ENCODE measurements at places on chromosomes 12 and 14.

- no peak for DNase-seq
Measured at GRCh38 chr14:21712036-21712435, 38.4 kb upstream of the OR4E1 start.

DNA sequence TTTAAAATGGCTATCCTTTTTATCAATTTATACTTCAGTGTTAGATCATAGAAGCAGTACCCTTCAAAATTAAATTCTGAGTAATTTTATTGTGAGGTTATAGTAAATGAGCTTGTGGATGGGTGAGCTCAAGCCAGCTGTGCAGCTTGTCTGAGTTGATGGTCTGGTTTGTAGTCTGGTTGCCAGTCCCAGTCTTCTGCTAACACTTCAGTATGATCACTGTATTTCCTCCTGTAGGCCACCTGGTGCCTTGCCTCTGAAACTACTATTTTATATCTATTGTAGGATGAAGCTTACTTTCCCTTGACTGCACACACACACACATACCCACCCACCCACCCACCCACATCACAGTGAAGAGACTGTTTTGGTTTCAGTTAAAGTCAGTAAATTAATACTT, 496.4 kb downstream of the PCNX1 start:
- DNase-seq = no peak

- DNase-seq = no peak
Measured at GRCh38 chr14:52254086-52254485, 13.4 kb upstream of the PTGDR start.

DNA sequence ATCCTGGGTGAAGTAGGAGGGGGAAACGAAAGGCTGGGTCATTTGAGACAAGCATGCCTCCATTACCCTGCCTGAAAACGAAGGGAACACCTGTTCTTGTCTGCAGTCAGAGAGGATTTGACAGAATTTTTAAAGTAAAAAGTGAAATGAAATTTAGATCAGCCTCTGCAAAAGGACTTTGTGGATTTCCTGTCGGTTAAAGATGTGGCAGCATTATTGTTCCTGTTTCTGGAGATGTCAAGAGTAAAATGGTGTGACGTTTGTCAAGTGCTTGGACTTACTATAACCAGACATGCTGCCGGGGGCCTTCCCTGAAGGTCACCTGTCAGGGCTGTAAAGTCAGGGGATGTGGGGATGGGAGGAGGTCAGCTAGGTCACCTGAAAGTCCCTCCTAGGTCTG, 32.0 kb downstream of the NRXN3 start:
- no peak for DNase-seq

DNA sequence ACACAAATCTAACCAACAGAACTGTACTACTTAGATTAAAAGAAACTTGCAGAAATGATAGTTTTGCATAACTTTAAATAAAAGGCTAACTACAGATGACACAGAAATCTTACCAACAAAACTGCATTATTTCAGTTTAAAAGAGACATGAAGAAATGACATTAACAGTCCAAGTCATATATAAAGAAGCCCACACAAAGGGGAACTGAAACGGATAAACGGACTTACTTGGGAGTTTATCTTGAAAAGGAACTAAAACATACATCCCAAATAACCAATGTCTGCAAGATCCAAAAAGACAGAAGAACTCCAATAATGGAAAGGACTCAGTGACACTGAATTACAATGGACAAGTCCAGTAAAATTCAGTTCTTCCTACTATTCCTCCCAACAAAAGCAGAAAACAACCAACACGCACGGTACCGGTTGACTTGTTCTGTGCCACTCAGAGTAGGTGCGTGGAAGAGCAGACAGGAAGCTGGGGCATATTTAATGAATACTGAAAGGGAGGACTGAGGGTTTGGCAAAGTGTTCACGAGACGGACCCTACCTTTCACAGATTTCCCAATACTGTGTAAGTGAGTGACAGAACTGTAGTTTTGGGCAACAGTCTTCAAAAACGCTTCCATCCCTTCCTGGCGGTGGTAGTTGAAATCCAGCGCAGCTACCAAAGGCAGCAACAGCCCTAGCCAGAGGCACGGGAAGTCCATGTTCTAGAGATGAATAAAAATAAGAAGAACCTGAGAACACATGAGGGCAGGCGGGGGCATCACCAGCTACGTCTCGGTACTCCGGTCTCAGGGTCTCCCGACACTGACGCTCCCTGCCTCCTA, 627 bp downstream of the CPM start:
- no peak for DNase-seq

GRCh38 chr14:85991156-85991555, 461.2 kb downstream of the FLRT2 start:
- no peak for DNase-seq

DNA sequence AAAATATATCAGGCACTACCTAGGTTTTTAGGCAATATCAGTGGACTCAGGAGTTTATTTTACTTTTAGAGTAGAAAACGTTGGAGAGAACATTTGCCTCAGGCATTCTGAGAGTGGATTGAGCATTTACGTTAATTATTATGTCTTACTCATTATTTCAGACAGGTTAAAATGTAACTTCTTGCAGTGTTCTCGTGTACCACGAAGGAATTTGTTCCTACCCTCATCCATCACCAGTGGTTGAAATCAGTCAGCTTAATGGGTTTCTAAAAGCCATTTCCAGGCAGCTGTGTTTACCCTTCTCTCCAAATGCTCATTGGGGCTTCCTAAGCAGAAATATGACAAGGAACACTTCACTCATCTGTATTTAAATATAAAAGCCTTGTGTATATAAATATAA, 9.1 kb upstream of the LDHB start:
- DNase-seq = no peak

DNA sequence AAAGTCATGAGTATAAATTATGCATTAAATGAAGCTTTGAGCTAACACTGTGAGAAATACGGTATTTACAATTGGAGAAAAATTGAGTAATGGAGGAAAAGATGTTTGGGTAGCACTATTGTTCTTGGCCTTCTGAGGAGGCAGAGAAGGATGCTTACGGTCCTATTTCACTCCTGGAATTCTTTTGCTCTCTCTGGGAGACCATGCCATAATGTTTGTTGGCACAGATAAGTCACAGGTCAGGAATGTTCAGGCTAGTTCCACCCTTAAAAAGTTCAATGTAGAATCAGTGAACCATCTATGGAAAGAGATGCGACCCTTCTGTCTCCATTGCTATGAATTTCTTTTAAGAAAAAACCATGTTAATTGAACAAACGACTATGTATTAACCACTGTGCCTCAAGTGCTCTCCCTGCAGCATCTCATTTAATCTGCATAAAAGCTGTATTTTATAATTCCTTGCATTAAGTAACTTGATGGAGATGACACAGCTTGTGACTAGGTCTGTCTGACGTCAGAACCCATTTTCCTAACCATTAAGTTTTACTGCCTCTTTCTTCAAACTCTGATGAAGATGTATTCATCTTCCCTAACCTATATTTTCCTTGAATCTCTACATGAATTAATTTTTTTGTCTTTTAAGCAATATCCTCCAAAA, 9.5 kb downstream of the BATF start:
- DNase-seq = no peak

DNA sequence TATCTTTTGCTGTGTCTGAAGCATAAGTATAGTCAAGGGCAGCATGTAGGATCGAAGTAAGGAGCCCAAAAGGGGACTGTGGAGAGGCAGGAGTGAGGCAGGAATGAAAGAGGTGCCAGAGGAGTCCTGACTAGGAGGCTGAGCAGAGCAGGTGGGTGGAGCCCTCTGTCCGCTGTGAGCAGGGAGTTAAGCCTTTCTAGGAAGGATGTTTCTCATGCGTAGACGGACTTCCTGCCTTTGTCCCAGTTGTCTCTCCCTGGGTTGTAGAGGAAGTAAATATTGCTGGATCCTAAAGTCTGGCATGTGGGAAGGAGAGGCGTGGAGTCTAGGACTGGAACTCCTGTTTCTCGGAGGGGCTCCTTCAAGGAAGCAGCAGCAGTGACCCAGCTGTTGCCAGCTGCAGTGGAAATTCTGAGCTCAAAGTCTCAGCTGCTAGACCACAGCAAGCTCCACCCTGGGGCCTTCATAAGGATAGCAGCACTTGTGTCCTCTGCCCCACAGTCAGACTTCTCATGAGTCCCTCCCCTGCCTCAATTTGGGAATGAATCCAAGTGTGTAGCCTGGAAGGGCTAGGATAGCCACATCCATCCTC, 44.0 kb downstream of the RBMS2 start:
- peak; percentile 94 for DNase-seq

DNA sequence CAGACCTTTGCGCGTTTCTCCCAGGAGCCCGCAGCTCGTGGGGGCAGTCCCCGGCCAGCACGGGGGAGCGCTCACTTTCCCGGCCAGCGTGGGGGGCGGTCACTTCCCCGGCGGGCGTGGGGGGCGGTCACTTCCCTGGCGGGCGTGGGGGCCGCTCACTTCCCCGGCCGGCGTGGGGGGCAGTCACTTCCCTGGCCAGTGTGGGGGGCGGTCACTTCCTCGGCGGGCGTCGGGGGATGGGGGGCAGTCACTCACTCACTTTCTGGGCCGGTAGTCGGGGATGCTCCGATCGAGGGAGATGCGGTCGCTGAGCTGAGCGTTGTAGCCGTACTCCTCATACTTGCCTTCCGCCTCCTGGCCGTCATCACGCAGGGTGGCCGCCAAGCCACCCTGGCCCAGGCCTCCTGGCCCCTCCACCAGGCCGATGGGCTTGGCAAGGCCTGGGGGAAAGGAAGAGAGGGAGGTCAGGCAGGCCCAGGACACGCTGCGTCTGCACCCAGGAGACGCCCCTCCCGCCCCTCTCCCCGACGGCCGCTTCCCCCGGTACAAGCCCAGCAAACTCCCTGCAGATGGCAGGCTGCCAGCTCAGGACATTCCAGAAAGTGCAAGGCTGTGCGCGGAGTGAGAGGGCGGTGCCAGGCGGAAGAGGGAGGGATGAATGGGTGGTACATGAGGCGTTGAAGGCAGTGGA, 43.3 kb downstream of the GALNT9 start:
- DNase-seq = peak; percentile 64

DNA sequence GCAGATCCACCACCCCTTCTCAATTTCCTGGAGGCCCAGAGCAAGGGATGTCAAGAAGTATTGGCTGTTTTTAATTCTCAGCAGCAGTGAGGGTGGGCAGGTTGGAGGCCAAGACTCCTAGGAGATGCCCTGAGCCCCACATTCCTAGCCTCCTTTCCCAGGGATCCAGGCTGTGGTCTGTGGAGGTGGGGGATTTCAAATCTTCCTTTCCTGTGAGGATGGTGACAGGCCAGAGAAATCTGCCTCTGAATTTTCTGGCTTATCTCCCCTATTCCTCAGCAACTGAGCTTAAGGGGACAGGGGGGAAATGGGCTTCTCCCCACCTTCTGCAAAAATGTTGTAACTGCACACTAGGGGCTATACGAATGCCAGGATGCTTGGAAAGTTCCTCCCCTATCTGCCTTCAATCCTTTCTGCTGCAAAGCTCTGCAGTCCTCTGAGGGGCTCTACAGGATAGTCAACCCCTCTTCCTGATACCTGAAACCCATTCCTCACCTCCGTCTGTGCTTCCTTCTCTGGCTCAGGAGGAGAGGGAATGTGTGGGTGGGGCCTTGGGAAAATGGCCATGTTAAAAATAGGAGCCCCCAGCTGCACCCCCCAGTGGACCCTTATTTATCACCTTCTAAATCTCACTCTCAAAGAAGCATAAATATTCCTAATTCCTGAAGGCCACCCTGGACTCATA, 6.6 kb downstream of the GPR84 start:
- DNase-seq = no peak

DNA sequence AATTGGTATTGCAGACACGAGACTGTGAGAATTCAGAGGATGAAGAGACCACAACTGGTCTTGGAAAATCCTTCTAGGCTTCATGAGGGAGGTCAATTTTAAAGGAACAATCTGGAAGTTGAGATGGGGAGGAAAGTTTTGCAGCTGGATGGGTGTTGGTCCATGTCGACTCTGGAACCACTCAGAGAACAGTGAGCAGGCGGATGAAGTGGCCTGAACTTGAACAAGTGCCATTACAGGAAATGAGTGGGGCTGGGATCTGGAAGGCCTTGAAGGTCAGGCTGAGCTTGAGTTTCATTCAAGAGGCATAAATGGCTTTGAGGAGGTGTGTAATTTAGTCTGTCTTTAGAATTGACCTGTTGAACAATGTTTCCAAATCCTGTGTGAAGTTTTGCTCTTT, 140.9 kb downstream of the GALC start:
- no peak for DNase-seq

- no peak for DNase-seq
Measured at GRCh38 chr14:104093366-104094055, 8.0 kb downstream of the ASPG start.

DNA sequence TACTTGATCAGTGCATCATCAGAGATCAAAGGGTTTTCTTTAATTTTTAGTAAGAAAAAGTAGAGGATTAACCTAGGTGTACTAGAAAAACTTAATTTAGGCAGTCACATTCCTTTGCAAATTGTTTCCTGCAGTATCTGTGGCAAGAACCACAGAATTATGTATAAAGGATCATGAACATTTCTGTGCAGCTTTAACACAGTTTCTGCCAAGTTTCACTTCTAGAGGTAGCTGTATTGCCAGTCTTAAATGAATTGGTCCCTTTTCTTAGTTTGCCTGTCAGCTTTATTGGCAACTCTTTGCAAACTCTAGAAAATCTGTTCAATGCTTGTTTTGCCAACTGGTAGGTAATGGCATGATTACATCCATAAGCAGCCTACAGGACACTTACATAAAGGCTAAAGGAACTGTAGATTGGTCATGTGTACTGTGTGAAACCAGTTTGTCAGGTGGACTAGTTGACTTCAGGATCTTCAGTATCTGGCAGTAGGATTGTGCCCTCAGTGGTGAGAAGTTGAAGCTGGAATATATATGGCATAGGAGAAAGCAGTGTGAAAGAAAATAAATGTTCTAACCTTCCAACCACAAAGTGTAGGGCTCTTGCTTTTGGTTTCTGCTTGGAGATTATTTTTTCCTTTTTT, 75.9 kb downstream of the TTLL5 start:
- DNase-seq = no peak

- no peak for DNase-seq
Measured at GRCh38 chr12:67410667-67411067, 141.5 kb downstream of the CAND1 start.

GRCh38 chr12:69821032-69821455, 4.0 kb upstream of the MYRFL start:
- DNase-seq = no peak

GRCh38 chr12:102950107-102950949, 7.1 kb upstream of the ASCL1 start:
- DNase-seq = no peak

- DNase-seq = no peak
Measured at GRCh38 chr14:71415404-71415690, 508.1 kb downstream of the PCNX1 start.

- DNase-seq = no peak
Measured at GRCh38 chr14:68413509-68413908, 379.4 kb downstream of the ZFP36L1 start.

DNA sequence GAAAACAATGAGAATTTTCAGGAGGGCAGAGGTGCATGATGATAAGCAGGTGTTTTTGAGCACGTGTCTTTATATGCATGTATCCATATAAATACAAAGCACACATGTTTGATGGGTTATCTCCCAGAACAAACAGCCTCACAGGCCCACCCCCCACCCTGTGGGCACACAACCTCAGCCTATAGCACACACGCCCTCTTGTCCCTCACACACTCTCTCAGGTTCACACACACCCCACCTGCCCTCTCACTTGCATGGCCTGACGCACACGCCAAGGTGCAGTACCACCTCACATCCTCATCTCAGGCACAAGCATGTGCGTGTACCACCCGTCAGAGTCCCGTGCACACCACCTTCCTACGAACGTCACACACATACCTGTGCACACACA, 8.6 kb upstream of the KRT8 start:
- DNase-seq = no peak
